Stimulated activated CD4-positive, alpha-beta T cell treated with anti-CD3 and anti-CD28 coated beads, Interleukin-12 subunit alpha, Interleukin-12 subunit beta, amount 100 ng/mL, for 48 hours (primary cell): ENCODE measurements at places on chromosomes 4 and X.

DNA sequence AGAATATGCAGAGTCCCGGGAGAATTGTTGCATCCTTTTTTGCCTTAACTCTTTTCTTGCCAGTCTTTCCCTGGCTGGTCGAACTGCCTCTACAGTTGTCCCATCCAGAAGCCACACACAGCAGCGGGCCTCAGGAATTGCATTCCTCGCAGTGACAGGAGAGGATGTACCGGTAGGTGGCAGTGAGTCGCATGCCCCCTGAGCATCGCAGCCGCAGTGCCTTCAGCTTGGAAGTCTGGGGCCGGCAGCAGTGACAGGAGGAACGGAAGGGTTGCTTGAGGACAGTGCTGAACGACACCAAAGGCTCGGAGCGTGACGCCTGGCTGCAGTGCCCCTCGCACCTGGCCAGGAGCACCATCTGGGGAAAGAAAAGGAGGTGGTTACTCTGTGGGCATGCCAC lies 23.5 kb downstream of the NDP start:
- DNase-seq = peak; percentile 5

DNA sequence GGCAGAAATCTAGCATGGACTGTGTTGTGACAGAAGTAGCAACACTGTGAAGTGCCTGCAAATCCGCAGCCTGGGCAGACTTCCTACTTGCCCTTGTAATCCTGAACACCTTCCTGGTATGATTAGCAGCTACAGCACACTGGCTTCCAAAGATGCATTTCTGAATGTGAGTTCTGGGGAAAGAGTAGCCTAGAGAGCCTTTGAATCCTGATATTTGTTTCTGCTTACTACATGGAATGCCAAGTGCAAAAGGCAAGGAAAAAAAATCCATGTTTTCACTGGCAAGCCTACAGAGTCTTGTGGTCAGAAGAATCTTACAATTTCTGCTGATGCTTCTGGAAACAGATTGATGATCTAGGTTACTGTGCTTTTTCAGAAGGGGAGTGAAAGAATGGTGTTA lies 223.7 kb downstream of the COL25A1 start:
- no peak for DNase-seq

GRCh38 chr4:52266537-52267137 lies 215.5 kb downstream of the SPATA18 start:
- DNase-seq = no peak

DNA sequence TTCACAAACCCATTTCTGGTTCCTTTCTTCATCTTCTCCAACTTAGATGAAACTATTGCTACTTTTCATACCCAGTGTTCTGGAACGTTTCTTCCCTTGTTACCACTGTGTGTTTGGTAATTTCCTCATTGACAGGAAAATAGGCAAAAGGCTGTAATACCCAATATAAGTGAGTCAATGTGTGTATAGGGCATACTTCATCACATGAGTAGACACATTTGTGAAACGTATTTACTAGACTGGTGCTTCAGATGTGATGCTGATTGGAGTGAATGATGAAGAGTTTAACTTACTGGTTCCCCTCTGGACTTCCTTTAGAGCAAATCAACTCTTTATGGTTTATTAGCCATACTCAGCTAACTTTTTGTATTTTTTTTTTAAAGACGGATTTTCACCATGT lies 195.1 kb upstream of the ATP6AP2 start:
- no peak for DNase-seq

DNA sequence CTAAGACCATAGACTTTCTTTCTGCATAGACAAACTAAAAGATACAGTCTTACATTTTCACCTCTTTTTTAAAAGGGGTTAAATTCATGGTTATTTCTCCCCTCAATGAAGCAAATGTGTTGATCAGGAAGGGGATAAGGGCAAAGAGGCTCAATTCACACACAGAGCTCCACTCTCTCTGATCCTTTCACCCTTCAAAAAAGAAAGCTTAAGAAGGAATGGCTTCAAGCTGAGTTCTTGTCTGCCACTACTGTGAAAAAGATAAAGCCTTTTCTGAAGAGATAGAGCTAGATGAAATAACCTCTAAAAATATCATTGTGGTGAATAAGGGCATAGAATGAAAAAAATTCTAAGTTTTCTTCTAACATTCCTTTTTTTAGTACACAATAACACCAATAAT lies 28.3 kb downstream of the SEPSECS start:
- no peak for DNase-seq

DNA sequence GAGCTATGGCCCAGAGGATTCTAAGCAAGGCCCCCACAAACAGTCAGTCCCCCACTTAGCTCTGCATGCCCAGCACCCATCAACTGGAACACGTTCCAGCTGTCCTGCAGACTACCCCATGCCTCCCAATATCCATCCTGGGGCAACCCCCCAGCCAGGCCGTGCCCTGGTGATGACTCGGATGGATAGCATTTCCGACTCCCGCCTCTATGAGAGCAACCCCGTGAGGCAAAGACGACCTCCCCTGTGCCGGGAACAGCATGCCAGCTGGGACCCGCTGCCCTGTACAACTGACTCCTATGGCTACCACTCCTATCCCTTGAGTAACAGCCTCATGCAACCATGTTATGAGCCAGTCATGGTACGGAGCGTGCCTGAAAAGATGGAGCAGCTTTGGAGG lies 32.0 kb downstream of the LAS1L start:
- no peak for DNase-seq

- no peak for DNase-seq
Measured at GRCh38 chr4:174278467-174278866, 5.0 kb downstream of the FBXO8 start.

DNA sequence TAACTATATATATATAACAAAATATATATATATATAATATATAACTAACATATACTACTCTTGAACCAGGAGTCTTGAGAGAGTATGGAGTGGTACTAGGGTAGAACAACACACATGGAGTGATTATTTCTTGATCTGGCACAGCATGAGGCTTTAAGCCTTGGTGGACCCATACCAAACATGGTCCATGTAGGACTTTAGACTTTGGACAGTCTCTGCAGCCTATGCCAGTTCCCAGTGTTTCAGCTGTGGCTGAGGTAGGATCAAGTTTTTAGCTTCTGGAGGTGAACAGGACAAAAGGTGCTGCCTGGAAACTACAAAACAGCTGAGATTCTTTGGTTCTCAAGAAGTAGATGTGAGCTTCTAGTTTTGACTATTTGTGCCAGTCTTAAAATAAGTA lies 20.6 kb downstream of the CORIN start:
- DNase-seq = no peak

DNA sequence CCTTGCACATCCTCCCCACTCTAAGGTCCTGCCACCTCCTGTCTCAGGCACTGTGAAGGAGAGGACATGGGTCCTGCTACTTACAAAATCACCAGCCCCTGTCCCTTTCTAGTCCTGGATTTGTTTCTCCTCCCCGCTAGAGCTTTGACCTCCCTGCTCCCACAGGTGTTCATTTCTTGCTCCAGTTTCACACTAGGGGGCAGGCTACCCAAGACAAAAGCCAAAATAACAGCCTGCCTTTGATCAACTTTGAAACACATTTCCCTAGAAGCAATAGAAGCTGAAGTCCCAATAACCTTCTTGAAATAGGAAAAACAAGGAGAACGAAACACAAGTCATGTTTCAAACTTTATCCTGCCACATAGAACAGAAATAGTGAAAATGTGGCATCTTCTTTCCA lies 164.4 kb downstream of the QDPR start:
- no peak for DNase-seq

DNA sequence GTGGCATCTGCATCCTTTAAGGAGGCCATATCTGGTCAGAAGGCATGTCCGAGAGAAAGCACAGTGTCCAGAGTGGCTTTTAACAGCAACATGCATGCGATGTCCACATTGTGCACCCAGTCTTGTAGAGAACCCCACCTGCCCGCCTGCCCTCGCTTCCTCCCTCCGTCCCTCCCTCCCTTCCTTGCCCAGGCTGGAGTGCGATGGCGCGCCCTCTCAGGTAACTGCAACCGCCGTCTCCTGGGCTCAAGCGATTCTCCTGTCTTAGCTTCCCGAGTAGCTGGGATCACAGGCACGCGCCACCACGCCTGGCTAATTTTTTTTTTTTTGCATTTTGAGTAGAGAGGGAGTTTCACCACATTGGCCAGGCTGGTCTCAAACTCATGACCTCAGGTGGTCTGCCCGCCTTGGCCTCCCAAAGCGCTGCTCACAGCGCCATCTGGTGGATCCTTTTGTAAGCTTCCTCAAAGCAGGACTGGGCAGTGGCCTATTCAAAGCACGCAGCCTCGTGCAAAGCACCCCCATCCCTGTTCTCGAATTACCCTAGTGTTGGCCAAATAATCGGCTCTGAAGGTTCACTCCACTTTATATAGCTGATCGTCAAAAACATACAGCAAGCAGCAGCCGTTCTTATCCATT lies 15.0 kb downstream of the BRCC3 start:
- no peak for DNase-seq

GRCh38 chr4:186020106-186020792 lies 48.7 kb upstream of the TLR3 start:
- no peak for DNase-seq

- DNase-seq = no peak
Measured at GRCh38 chr4:24513718-24514117, 70.6 kb downstream of the DHX15 start.

GRCh38 chr4:61406677-61407076 lies 206.6 kb downstream of the ADGRL3 start:
- no peak for DNase-seq

GRCh38 chrX:153302796-153303195 lies 18.8 kb downstream of the PNMA6F start:
- no peak for DNase-seq

GRCh38 chrX:153620576-153620975 lies 21.6 kb upstream of the CCNQ start:
- no peak for DNase-seq

DNA sequence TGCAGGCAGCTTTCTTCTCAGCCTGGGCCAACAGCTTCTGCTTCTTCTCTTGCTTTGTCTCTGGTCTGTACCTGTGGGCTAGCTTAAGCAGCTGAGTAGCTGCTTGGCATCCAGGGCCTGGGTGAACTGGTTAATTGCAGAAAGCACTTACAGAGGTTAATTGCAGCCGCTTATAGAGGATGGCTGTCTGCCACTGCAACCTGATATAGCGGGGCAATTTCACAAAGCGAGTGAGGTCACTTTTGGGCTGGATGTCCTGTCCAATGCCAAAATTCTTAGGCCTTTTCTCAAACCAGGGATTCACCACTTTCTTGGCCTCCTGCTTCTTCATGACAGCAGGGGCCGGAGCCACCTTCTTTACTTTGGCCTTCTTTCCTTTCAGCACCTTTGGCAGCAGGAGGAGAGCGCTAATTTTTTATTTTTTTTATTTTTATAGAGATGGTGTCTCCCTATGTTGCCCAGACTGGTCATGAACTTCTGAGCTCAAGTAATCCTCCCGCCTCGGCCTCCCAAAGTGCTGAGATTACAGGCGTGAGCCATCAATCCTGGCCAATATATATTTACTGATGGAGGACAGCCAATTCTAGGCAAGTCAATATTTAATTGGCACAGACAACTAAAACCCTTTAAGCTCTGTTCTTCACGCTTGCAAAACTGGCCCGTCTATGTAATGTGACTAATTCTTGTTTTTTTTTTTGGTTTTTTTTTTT lies 61.0 kb downstream of the ENOPH1 start:
- no peak for DNase-seq

GRCh38 chr4:67776746-67777145 lies 22.6 kb upstream of the GNRHR start:
- no peak for DNase-seq

DNA sequence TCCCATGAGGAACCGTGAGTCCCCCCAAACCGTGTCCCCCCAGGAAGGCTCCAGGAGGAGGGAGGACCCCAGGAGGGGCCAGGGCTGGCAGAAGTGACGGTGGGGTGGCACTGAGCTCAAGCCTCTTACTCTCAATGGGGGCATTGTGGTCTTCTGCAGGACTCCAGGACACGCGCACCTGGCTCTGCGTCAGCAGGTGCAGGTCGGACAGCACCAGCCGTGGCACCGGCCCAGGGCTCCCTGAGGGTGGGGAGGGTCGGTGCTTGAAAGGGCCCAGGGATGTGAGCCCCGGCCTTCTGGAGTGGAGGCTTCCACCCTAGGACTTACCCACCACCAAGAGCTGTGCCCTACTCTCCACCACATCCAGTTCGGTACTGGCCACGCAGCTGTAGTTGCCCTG lies 18.3 kb downstream of the L1CAM start:
- DNase-seq = no peak

DNA sequence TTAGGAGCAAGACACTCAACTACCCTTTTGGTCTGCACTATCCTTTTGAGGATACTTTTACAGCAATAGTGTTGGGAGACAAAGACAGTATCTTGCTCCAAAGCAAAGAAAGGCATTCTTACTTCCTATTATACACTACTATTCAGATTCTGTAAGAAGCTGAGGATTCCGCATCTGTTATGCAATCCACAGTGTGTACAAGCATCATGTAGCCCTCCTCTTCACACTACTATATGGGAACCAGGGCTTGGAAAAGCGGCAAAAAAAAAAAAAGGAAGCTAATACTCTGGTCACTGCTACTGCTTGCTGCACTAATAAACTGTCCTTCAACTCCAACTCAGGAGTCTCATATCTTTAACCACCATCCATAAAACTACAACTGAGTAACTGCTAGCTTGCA lies 59.1 kb downstream of the FBXW7 start:
- no peak for DNase-seq

GRCh38 chr4:71583971-71584370 lies 199.9 kb downstream of the GC start:
- no peak for DNase-seq

GRCh38 chr4:147160908-147161513 lies 215.3 kb upstream of the TTC29 start:
- DNase-seq = no peak

GRCh38 chr4:109215506-109215905 lies 87.0 kb downstream of the COL25A1 start:
- no peak for DNase-seq

GRCh38 chr4:176189891-176190795 lies 5.2 kb downstream of the SPATA4 start:
- no peak for DNase-seq

DNA sequence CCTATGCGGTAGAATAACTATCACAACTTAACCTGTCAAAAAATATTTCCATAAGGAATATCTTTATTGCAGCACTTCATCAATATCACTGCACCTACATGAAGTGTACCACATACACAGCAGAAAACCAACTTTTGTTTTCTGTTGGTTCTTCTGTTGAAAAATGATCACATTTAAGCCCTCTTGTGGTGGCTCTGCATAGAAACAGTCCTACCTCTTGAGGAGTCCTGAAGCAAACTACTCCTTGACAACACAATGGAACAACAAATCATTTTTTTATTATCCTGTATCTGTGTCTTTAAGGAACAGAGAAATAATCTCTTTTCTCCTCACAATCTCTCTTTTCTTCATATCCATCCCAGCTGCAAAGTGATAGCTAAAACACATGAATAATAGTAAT lies 39.8 kb upstream of the ATOH1 start:
- no peak for DNase-seq

DNA sequence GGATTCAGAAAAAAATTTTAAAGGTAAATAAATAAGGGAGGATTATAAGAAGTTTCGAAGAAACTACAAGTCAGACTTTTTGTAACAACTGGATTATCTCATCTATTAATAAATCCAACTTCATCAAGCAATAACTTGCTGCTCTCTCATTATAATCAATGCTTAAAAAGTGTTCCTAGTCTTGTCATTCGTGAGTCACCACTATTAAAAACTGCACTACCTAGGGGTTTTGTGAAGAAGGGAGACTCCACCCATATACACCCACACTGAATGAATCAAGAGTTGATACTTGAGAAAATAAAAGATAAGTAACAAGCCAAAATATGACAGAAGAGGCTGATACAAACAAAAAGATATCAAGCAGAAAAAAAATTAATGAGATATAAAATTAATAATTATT lies 360.5 kb downstream of the ZNF674 start:
- DNase-seq = no peak
